ENCODE measurements at places on chromosomes 13 and 19. TPM values are rescaled to one million over a fixed set of nuclear protein-coding genes. Genes with fewer than 3 reads are reported as not detected.

GRCh38 chr19:52086481-52086880, 9.1 kb downstream of the ZNF841 start:
- no peaks in the 10 kb centered on the region for H3K4me1 ChIP-seq
- DNase-seq, result no peak
- no peak overlapping the region for H3K27ac ChIP-seq
- H3K4me3 ChIP-seq, result no peak overlapping the region
- no peaks in the 10 kb centered on the region for H3K27me3 ChIP-seq

DNA sequence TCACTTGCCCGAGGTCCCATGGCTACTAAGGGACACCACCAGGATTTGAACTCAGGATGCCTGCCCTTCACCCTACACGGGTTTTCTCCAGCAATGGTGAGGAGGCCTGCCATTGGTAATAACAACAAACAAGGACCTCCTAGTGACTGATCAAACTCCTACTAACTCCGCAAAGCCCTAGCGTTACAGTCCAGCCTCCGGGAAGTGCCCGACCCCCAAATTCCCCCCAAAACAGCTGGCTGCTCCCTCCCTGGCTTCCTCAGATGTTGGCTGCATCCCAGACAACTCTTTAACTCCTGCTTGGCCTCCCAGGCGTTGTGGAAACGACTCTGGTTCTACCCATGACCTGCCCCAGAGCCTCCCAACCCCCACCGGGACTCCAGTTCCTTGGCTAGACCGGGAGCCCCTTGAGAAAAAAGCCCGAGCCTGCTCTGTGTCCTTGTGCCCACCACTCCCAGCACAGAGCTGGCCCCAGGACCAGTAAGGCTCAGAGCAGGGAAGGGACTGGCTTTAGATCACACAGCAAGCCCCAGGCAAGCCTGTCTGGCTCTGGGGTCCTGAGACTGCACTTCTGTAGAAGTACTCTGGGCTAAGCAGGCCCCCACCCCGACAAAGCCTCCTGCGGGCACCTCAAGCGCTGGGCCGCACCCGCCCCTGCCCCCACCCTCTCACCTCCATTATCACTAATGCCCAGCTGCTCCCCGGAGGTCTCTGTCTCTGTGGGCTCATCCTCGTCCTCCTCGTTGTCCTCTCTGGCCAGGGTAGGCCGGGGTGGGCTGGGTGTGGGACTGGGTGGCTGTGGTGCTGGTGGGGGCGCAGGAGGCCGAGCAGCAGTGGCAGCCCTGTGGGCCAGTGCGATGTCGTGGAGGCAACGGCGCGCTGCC, 4.7 kb downstream of the AKT1S1 start:
- H3K4me3 ChIP-seq, result no peak overlapping the region
- no peaks in the 10 kb centered on the region for H3K27me3 ChIP-seq
- DNase-seq, result no peak
- H3K36me3 ChIP-seq, result peaks cover 9% of the 10 kb centered on the region

Gene CASP14
- total RNA-seq, result 193 TPM

DNA sequence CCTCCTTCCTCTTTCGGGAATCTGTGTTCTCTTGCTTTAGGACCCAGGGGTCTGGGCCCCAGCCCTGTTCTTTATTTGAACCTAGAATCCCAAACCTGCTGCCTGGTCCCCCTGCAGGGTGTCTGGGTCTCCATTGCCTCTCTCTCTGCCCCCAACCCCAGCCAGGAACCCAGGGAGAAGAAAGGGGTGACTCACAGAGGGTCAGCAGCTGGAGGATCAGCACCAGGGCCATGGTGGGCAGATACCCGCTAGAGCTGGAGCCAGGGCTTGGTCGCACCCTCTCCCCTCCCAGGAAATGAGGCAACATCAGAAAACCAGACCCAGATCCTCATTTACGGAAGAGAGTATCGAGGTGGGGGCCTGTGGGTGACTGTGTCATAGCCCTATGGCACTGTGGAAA, at the start of gene OSCAR:
Gene OSCAR (minus strand): TSS at position 243 of the 400 bp plus-strand sequence. CDS start 11 bp downstream, at position 232.
- no peak for DNase-seq
- H3K36me3 ChIP-seq, result peaks cover 6% of the 10 kb centered on the region
- no peak within 1 kb of the TSS for H3K27ac ChIP-seq
- H3K4me3 ChIP-seq, result no peak within 1 kb of the TSS
- H3K4me1 ChIP-seq, result peaks cover 29% of the 10 kb centered on the region

Gene C19orf12
- total RNA-seq, result 19.6 TPM

- peaks cover 77% of the 10 kb centered on the region for H3K4me1 ChIP-seq
- H3K36me3 ChIP-seq, result no peaks in the 10 kb centered on the region
- no peak overlapping the region for H3K4me3 ChIP-seq
- no peak overlapping the region for H3K27ac ChIP-seq
- H3K27me3 ChIP-seq, result no peaks in the 10 kb centered on the region
Measured at GRCh38 chr13:111175935-111176334, 60.8 kb downstream of the ARHGEF7 start.

- no peak overlapping the region for H3K27ac ChIP-seq
- H3K36me3 ChIP-seq, result peaks cover 9% of the 10 kb centered on the region
Measured at GRCh38 chr13:100275746-100276145, 186.9 kb downstream of the PCCA start.

GRCh38 chr13:103614761-103615160, 548.5 kb upstream of the SLC10A2 start:
- H3K27ac ChIP-seq, result no peak overlapping the region
- no peak overlapping the region for H3K4me3 ChIP-seq
- no peaks in the 10 kb centered on the region for H3K27me3 ChIP-seq

GRCh38 chr13:74683411-74683810, 549.2 kb upstream of the KLF12 start:
- no peak for DNase-seq
- no peaks in the 10 kb centered on the region for H3K4me1 ChIP-seq
- no peaks in the 10 kb centered on the region for H3K27me3 ChIP-seq
- no peak overlapping the region for H3K27ac ChIP-seq
- H3K4me3 ChIP-seq, result no peak overlapping the region

DNA sequence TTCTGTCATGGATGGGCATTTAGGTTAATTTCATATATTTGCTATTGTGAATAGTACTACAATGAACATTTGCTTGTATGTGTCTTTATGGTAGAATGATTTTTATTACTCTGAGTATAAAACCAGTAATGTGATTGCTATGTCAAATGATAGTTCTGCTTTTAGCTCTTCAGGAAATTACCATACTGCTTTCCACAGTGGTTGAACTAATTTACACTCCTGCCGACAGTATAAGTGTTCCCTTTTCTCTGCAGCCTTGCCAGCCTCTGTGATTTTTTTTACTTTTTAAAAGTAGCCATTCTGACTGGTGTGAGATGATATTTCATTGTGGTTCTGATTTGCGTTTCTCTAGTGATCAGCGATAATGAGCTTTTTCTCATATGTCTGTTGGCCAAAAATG, 6.5 kb downstream of the SIGLEC7 start:
- no peaks in the 10 kb centered on the region for H3K4me1 ChIP-seq
- no peaks in the 10 kb centered on the region for H3K36me3 ChIP-seq
- no peak for DNase-seq
- H3K27me3 ChIP-seq, result peaks cover under 1% of the 10 kb centered on the region
- no peak overlapping the region for H3K27ac ChIP-seq

DNA sequence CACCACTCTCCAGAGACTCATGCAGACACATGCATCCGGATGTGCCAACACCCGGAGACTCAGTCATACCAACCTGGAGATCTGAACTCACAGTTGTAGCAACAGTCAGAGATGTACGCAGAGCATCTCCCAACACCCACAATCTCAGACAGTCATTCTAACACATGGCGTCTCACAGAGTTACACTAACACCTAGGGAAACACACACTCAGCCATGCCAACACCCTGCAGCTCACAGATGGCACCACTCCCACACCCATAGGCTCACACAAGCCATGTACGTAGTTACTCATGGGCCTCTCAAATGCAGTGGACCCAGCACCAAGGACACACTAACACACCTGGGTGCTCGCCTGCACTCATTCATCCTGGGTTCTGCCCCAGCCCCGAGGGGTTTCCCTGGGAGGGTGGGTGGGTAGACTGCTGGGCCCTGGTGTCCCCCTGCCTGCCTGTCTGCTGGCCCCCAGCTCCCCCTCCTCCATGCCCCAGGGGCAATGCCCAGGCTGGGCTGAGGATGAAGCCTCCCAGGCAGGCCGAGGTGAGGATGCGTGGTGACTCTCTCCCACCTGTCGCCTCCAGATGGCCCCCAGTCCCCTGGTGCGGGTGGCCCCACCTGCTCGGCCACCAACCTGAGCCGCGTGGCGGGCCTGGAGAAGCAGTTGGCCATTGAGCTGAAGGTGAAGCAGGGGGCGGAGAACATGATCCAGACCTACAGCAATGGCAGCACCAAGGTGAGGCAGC, 10.0 kb downstream of the PKN1 start:
- peaks cover 20% of the 10 kb centered on the region for H3K4me1 ChIP-seq
- H3K36me3 ChIP-seq, result peaks cover 59% of the 10 kb centered on the region
- H3K27me3 ChIP-seq, result no peaks in the 10 kb centered on the region
- DNase-seq, result no peak
- no peak overlapping the region for H3K4me3 ChIP-seq

GRCh38 chr19:45687599-45687998, 4.2 kb downstream of the SNRPD2 start:
- H3K27me3 ChIP-seq, result no peaks in the 10 kb centered on the region
- no peak overlapping the region for H3K27ac ChIP-seq
- no peak for DNase-seq
- H3K4me1 ChIP-seq, result peaks cover 13% of the 10 kb centered on the region
- H3K4me3 ChIP-seq, result no peak overlapping the region
- H3K36me3 ChIP-seq, result peaks cover 45% of the 10 kb centered on the region

Gene LAIR2
- total RNA-seq, result not detected
